ENCODE measurements at places on chromosomes 7 and 10.

DNA sequence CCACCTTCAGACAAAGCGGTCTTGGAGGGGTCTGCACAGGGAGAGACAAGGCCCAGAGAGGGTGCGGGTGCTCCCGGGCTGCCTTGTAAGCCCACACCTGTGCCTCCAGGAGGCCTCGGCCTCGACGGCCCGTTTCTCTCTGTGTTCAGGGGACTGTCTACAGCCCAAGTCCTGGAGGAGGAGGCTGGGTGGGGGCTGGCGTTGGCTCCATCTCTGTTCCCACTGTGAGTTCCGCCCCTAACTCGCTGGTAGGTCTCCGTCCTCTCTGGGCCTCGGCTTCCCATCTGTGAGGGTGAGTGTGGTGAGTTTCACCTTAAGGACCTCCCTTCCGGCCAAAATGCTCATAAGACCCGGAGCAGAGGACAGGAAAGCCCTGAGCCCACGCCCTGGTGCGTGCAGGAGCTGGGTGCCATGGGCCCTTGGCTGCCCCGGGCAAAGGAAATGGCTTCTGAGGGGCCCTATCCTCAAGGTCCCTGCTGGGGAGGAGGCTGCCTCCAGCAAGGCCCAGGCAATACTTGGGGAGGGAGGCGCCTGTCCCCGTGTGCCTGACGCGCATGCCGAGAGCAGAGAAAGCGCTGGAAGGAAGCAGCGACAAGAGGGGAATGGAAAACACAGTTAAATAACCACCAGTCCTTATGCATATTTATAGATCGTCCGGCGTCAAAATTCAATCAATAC lies 276.8 kb downstream of the ELFN1 start:
- no peak for DNase-seq

DNA sequence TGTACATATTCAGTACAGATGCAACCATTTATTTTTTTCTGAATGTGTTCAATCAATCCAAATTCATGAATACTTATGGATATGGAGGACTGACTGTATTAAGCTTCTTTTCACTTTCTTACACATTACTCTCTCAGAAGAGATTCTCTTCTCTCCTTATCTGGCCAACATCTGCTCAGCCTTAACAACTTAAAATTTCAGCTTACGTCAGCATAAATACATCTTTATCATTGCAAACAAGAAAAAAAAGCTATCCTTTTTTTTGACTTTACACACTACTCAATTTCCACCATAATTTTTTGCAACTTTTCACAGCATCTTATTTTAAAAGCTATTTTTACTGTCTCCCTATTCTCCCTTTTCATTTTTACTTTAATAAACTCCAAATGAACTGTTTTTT lies 80.9 kb upstream of the POT1 start:
- DNase-seq, result no peak

DNA sequence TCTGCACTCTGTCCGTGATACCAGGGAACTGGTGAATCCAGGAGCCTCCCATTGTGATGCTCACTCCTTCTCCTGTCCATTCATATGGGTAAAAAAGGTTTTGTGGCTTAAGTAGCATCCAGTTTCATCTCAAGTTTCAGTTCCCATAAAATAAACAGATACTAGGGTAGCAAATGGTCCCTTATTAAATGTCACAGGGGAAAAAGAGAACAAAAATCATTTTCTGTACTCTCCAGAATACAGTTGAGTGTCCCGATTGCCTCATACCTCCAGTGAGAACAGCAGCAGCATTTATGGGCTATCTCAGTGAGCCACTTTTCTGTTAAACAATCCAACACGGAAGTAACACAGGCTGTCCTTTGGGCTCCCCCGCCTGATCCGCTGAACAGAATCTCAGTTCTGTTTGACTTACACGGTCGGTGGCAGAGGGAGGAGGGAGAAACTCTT lies 179.6 kb downstream of the CELF2 start:
- no peak for DNase-seq

DNA sequence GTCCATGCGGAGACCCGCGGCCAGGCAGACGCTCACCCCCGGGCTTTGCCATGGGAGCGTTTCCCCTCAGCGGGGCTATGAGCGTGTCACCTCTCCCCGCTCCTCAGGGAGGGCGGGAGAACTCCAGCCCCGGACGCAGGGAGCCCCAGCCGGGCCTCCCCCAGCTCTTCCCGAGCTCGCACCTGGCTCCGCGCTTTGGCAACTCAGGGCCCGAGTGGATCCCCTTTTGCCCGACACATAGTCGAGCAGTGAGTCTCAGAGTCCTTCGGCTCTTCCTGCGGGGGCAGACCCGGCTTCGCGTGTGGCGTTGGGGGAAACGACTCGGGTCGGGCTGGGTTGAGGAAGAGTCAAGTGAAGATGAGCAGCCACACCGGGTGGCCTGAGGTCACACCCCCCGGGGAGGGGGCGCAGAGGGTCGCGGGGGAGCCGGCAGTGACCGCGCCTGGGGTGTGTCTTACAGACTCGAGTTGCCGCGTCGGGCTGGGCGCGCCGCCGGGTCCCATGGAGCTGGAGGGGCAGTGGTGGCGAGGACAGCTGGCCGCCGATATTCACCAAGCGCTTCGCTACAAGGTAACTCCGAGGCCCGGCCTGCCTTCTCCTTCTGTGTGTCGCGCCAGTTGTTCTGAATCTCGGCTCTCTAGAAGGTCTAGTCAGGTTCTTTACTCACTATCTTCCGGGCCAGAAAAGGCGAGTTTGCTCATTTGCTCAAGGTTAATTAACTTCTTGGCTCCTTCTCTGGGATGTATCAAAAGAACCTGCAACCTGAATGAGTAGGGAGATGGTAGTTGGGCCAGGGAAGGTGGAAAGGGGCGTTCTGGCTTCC lies 721 bp downstream of the CCNJ start:
- peak; percentile 17 for DNase-seq

DNA sequence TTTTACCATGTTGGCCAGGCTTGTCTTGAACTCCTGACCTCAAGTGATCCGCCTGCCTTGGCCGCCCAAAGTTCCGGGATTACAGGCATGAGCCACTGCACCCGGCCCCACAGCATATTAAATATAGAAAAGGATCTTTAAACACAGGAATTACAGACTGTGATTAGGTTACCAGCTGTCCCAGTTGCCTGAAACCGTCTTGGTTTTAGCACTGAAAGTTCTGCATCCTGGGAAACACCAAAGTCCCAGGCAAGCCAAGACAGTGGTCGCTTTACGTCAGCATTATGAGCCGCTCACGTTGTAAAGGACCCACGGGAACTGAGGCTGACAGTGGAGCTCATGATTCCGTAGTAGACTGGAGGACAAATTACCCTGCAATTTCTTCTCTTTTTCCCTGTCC lies 69.0 kb upstream of the FAM180A start:
- no peak for DNase-seq

- DNase-seq, result no peak
Observed at GRCh38 chr7:118657391-118658005, 433.0 kb downstream of the ANKRD7 start.

DNA sequence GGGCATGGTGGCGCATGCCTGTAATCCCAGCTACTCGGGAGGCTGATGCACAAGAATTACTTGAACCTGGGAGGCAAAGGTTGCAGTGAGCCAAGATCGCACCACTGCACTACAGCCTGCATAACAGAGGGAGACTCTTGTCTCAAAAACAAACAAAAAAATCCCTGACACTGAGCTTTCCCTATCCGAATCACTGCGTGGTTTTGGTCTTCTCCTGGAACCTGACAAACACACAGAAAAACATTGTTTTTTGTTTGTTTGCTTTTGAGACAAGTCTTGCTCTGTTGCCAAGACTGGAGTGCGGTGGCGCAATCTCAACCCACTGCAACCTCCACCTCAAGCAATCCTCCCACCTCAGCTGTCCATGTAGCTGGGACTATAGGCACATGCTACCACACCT lies 50.4 kb upstream of the PTPRN2 start:
- DNase-seq, result no peak

DNA sequence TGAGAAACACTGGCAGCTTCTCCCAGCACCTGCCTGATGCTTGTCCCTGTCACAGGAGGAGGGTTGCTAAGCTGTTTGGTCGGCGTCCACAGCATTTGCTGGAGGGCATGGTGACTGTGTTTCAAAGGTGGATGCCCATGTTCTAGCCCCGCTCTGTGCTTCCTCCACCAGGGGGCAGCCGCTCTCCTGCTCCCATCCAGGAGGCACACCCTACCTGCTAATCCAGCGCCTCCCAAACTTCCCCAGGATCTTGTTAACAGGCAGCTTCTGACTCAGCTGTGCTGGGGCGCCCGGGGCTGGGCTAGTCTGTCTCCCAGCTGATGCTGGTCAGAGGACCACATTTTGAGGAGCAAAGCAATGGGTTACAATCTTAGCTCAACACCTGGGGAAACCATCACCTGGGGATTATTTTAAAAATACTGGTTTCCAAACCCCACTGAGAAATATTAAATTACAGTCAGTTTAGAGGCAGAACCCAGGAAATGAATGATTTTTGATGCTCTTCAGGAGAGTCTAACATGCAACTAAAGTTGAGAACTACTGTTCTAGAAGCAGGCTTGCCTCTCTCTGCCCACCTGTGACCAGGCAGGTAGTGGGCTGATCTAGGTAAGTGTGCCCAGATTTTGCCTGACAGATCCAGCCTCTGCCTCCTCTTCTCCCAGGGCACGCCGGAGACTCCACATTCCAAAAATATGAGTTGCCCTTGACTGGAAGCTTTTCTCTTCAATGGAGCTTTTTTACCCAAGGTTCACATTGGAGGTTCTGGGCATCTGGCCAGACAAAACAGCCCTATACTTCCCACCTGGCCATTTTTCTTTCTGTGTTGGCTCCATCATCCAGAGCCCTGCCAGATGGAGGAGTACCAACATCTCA lies 92.7 kb upstream of the GPR26 start:
- DNase-seq, result no peak

DNA sequence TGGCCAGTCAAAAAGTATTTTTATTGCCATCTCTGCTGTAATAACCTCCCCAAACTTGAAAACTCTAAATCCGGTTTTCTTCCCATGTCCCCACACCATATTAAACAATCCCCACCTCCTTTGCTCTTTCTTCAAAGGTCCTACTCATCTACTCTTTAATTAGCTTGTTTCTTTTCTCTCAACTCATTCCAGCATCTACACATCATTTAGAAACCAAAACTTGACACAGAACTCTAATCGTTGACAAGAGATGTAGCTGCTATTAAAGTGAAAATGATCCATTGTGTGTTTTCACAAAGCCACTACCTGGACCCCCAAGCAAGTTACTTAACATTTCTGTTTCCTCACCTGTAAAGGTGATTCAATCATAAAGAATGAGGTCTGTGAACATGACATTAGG lies 436.3 kb upstream of the NPVF start:
- no peak for DNase-seq

GRCh38 chr10:122112625-122113160 lies 123.7 kb downstream of the TACC2 start:
- DNase-seq, result no peak

DNA sequence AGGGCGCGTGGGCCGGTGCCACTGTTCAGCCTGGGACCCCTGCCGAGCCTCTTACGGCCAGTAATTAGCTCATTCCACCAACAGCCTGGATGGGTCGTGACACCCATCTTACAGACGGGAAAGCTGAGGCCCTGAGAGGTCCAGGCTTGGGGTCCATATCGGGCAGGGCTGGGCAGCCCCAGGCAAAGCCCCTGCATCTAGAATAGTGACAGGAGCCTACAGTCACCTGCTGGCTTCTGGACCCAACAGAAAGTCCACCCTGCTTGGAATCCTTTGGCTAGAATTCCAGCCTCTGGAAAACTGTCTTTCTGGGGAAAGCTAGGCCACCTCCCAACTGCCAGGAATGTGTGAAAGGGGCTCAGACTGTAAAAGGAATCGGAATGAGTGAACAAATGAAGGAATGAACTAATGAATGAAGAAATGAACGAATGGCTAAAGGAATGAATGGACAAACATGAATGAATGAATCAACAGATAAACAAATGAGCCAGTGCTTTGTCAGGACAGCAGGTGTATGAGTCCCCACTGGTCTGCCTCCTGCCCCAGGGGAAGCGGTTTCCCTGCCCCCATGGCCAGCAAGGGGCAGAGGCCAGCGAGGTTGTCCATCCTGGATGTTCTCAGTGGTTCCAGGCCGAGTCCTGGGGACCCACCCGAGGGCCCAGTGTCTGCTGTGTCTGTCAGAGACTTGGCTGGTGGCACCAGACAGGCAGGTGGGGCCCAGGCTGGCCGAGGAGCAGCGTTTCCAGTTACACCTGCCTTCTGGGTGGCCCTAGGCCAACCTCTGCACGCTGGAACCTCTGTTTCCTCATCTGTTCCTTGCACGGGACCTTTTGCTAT lies 24.1 kb upstream of the PDGFA start:
- no peak for DNase-seq

DNA sequence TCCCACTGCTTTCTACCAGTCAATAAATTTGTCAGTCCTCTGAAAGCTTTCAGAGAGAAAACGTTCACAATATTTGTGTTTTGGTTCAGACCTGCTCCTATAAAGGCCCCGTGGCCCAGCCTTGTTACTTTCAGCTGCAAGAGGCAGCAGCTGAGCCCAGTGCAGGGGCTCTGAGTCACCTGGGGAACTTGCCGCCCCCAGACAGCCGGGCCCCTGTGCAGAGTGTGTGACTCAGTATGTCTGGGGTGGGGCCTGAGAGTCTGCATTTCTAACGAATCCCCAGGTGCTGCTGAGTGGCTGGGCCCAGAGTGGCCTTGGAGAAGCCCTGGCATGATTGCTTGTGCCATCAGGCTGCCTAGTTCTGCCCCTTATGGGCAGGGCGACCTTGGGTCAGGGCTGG lies 303.5 kb downstream of the PAXIP1 start:
- DNase-seq, result no peak

DNA sequence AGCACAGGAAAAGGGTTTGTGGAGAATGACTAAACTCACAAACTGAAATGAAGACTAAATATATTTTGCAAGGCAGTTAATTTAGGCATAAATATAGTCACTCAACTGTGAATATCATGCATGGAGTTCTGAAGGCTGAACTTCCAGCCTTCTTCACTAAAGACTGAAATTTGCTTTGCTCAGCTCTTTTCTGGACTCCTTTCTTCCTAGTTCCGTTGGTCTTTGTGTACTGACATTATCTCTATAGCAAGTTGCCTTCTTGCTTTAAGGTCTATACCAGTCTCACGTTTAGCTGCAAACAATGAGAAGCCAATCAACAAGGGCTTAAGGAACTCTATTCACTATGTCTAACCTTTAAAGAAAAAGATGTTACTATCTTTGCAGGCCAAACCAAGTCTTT lies 22.6 kb downstream of the GARIN1A start:
- DNase-seq, result no peak

DNA sequence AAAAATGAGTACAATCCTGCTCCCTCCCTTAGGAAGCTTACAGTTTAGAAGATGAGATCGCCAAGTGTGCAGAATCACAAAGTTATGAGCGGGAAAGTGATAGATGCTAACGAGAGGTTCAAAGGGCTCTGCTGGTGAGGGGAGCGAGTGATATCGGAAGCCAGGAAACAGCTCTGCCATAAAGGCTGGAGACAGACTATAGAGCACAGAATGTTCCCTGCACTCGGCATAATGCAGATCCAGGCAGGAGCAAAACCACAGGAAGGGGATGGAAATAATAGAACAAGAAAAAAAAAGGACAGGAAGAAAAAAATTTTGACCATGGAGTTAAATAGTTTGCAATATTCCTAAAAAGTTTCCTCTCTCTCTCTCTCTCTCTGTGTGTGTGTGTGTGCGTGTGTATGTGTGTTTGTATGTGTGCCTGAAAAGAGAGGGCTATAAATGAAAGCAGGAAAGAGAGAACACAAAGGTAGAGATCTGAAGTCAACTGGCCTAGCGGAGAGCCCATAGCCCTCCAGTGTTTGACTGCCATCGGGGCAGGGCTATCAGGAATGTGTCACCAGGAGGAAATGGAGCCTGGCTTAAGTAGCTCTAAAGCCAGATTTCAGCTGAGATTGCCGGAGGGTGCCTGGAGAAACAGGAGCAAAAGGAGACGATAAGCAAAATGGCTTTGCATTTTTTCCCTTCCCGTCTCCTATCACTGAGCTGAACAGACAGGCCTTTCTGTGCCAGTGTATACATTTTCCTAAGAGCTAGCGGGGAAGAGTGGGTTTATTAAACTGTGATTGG lies 175.8 kb upstream of the LYZL1 start:
- DNase-seq, result no peak
